Activated naive CD4-positive, alpha-beta T cell treated with anti-CD3 and anti-CD28 coated beads, Interleukin-2, amount 50 U/mL, for 16 hours (primary cell): ENCODE measurements at places on chromosomes 13 and 19.

GRCh38 chr13:74037762-74038161, 96.4 kb downstream of the KLF12 start:
- DNase-seq = no peak

GRCh38 chr13:27954406-27954851, 14.7 kb downstream of the CDX2 start:
- no peak for DNase-seq

GRCh38 chr13:36362914-36363313, 16.7 kb upstream of the SPART start:
- no peak for DNase-seq

GRCh38 chr19:9058905-9059667, 27.8 kb upstream of the OR1M1 start:
- DNase-seq = no peak

DNA sequence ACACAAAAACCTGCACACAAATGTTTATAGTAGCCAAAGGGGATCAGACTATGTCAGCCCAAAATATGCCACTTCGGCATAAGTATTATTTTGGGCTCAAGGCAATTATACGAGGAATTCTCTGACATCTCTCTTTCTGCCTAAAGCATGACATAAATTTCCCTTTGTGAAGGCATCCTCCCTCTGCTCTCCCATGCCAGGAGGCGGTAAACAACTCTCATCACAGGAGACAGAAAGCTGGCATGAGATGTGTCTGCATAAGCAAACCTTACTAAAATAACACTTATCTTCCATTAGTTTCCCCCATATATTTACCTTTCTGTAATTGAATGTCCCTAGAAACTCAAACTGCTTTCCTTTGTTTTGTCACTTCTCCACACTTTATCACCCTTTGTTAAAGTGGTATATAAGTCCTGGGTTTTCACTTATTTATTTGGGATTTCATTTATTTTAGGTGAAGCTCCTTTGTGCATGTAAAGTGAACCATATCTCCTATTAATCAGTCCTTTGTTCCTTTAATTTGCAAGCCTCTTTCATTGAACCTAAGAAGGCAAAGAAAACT, 68.3 kb downstream of the LACC1 start:
- DNase-seq = no peak

DNA sequence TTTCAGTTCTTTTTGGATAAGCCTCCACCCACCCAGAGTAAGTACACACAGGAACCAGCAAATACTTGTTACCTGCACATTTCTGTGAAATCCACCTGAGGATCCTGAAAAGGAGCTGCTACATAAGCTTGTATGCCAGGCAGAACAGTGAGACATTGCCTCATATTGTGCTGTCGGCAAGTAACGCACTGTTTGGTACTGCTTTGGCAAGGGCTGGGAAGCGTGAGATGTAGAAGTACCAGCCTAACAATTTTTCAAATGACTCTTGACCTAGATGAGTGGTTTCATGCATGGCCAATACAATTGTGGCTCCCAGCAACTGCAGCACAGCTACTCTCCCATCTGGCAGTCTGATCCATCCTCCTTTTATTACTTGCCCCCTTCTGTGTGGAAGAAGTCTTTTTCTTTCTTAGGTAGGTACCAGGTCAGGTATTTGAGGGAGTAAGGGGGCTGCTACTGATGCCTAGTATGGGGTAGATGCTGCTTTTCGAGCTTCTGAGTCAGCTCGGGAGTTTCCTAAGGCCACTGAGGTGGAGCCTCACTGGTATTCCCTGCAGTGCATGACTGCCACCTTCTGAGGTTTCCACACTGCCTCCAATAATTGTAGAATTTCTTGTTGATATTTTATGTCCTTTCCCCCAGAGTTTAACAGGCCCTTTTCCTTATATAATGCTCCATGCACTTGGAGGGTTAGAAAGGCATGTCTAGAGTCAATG, 52.2 kb downstream of the ZNF737 start:
- no peak for DNase-seq

- no peak for DNase-seq
Observed at GRCh38 chr19:3403489-3404323, 37.3 kb downstream of the NFIC start.
